LNCaP clone FGC (cell line): ENCODE measurements at places on chromosomes 3 and 15.

DNA sequence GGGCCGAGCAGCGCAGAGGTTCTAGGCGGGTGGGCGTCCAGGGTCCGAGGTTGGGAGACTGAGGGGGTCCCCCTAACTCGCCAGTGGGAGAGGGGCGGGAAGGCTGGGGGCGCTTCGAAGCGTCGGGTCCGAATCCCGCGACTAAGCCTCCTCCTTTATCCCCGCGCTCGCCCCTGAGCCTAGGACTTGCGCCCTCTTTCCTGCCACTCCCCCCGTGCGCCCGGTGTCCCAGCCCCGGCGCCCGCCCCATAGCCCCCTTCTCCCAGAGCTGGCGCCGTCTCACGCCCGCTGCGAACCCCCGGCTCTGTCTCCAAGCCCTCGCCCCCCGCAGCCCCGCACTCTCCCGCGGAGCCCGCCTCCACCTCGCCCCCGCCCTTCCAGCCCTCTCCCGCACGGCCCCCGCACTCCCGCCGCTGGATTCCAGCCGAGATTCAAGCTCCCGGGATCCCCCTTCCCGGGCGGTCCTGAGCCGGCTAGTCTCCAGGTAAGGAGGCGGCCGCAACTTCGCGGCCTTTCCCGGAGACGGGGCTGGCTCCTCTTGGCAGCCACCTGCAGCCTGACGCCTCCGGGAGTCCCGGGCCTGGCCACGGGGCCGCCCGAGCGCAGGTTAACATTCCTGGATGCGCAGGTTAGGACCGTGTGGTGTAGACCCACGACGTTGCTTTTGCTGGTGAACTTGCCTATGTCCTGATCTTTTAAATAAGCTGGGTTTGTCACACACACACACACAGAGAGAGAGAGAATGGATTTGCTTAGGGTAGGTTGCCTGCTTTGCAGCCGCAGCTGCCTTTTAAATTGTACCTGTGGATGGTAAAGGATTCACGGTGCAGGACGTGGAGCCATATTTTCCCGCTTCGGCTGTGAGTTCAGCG, 563 bp downstream of the PXYLP1 start:
- DNase-seq, result no peak

GRCh38 chr3:149975919-149976318, 5.2 kb upstream of the PFN2 start:
- no peak for DNase-seq

- no peak for DNase-seq
Observed at GRCh38 chr15:72740219-72740618, 43.3 kb downstream of the ADPGK start.

DNA sequence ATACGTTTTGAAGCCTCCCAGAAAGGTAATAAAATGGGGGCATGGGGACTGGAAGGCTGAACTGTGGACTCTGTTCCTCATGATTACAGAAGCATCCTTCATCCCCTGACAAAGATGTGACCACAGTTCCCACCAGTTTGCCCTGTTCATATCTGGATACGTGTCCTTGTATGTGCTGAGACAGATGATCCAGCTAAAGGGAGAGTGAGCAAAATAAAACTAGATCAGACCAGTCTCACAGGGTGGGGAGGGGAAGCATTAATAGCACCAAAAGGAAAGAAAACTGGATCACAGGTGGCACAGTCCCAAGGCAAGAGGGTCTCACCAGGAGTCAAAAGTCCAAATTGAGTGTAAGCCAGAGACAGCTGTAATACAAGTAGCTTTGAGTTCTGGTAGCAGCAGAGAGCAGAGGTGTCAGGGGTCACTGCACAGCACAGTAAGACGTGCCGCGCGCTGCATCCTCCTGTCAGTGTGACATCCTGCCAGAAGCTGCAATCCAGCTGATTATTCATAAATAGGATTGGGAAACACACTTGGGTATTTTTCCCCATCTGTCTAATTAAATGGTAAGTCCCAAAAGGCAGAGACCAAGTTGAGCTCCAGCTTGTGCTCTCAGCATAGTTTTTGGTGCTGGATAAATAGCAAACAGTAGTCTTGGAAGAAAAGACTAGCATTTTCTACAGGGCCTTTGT, 560.0 kb upstream of the CFAP20DC start:
- DNase-seq, result no peak

GRCh38 chr3:108378153-108378951, 82.0 kb downstream of the HHLA2 start:
- no peak for DNase-seq

DNA sequence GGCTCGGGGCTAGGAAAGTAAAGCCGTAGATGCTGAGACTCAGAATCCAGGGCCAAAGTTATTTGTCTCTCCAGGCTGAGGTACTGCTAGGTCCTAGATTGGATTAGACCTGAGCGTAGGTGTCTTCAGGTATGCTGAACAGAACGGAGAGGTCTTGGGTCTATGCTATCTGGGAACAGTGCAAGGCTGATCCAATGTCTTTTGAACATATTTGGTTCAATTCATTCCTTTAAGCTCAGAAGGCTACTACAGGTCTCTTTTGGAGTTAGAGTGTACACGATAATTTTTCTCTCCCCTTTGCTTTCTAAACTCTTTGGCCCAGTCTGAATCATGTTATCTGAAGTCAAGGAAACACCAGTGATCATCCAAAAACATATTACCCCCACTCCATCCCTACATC, 137.5 kb upstream of the TBL1XR1 start:
- DNase-seq, result no peak

GRCh38 chr3:189014526-189014925, 157.2 kb upstream of the TPRG1 start:
- no peak for DNase-seq

GRCh38 chr15:74382004-74382816, 14.8 kb upstream of the CYP11A1 start:
- DNase-seq, result peak; percentile 27

DNA sequence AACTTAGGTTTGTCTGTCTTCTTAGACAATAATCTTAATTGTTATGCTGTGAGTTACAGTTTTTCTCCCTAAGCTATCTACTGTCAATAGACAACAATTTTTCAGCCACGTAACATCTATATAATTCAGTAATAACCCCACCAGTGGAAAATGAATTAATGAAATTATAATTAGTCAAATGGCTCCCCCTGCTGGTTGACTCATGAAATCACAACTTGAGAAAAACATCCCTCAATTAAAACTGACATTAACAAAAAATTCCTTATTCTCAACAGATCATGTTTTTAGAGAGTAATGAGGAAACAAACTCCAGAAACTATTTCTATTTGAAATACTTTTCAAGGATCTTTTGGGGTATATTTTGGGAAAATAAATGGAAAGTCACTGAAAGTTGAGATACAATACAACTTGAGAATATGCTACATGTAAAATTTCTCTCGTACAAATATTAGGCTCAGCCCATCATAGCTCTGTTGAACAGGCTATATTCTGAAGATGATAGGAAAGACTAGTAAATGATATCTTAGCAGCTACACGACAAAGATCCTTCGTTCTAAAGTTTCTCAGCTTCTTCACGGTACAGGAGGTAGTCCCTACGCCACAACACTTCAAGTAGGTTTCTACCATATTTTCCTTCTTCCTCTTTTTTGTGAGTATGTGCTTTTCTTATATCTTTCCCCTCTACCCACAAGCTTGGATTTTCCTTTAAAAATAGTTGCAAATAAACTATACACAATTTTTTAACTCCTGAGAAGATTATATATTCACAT, 20.7 kb downstream of the PPP1R2 start:
- DNase-seq, result no peak

GRCh38 chr3:18389108-18389733, 35.9 kb downstream of the SATB1 start:
- no peak for DNase-seq

DNA sequence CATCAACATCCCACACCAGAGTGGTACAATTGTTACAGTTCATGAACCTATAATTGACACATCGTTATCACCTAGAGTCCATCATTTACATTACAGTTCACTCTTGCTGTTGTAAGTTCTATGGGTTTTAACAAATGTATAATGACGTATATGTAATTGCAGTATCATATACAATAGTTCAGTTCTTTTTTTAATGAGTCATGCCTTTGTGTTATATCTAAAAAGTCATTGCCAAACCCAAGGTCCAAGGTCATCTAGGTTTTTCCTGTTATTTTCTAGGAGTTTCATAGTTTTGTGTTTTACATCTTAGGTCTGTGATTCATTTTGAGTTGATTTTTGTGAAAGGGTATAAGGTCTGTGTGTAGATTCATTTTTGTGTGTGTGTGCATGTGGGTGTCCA, 160.9 kb upstream of the GALNT15 start:
- DNase-seq, result no peak

DNA sequence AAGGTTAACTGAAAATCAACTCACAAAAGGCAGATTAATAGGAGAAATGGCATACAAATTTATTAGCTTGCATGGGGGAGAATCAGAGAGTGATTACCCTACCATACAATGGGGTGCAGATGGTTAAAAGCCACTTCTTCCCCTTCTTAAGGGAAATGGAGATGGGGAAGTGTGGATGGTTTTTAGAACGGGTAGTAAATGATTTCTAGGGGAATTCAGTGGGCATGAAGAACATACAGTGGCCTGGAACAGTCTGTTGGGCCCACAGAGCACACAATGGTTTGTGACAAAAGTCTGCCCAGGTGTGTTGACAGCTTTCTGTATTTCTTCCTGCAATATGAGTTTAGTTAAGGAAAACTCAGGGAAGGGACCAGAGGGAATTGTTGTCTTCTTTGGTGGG, 61.0 kb downstream of the C3orf80 start:
- DNase-seq, result no peak
